Activated naive CD8-positive, alpha-beta T cell treated with anti-CD3 and anti-CD28 coated beads, Interleukin-2, amount 10 ng/mL, durations not matched to agents 7 days and 5 days (primary cell): ENCODE measurements at places on chromosomes 4 and X. TPM values are rescaled to one million over a fixed set of nuclear protein-coding genes. Genes with fewer than 3 reads are reported as not detected.

The HSFX3 gene
- total RNA-seq: not detected

The SHROOM4 gene
- total RNA-seq: not detected

DNA sequence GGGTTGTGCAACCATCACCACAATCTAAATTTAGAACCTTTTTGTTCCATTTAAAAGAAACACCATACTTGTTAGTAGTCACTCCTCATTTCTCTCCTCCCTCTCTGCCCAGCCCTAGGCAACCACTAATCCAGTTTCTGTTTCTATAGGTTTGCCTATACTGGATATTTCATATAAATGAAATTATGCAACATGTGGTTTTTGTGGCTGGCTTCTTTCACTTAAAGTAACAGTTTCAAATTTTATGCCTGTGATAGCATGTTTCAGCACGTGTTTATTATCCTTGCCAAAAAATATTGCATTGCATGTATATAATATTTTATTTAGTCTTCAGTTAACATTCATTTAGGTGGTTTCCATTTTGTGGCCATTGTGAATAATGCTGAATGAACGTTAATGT lies 437.6 kb downstream of the IL1RAPL1 start:
- H3K36me3 ChIP-seq: no peaks in the 10 kb centered on the region
- H3K4me3 ChIP-seq: no peak overlapping the region
- H3K27me3 ChIP-seq: no peaks in the 10 kb centered on the region

The CXorf51A gene
- total RNA-seq: not detected

The MAGEA11 gene
- not detected for total RNA-seq

DNA sequence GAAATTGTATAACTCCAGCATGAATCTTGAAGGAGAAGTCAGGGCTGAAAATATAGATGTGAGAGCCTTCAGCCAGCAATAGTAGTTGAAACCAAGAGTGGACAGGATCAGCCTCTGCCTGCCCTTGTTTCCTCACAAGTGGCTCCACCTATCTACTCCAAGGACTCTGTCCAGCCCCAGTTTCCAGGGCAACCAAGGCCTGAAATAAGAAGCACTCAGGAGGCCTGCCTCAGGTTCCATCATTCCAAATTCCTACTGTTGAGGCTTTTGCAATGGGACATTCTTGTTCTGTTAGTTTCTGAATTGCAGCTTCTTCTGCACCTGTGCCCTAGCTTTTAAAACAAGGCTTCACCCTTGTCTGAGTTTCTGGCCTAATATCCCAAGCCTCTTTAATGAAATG lies 41.6 kb downstream of the TRPC5OS start:
- no peak overlapping the region for H3K4me3 ChIP-seq
- H3K36me3 ChIP-seq: no peaks in the 10 kb centered on the region
- H3K27me3 ChIP-seq: no peaks in the 10 kb centered on the region
- H3K4me1 ChIP-seq: no peaks in the 10 kb centered on the region

DNA sequence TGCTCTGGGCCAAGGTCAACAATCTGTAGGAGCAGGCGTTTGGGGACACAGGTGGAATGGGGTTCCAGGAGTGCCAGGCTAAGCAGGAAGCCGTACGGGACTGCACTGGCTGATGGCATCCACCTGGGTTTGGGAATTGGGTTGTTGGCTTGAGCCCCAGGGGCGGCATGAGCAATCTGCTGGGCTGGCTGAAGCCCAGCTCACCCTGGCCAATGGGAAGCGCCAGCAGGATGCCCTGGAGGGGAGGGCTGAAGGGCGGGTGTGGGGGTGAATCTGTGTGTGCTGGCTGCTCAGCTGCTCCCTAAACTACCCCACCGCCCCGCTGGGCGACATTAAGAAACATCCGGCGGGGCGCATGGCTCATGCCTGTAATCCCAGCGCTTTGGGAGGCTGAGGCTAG lies 8.9 kb upstream of the RGS12 start:
- H3K4me3 ChIP-seq: no peak overlapping the region
- peaks cover 35% of the 10 kb centered on the region for H3K27me3 ChIP-seq
- DNase-seq: no peak
- H3K27ac ChIP-seq: no peak overlapping the region
- H3K4me1 ChIP-seq: peaks cover 2% of the 10 kb centered on the region

The ADAD1 gene
- total RNA-seq: not detected

DNA sequence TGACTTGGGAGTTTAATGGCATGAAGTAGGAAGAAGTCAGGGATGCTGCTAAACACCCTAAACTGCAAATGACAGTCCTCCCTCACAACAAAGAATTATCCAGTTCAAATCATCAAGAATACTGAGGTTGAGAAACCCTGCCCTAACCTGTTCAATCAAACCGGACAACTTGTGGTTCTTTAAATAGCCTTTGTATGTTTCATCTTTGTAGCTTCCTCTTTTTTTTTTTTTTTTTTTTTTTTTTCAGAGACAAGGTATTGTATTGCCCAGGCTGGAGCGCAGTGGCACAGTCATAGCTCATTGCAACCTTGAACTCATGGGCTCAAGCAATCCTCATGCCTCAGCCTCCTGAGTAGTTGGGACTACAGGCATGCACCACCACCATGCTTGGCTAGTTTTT lies 52.5 kb upstream of the TTC29 start:
- H3K4me1 ChIP-seq: no peaks in the 10 kb centered on the region
- H3K27me3 ChIP-seq: no peaks in the 10 kb centered on the region
- H3K27ac ChIP-seq: no peak overlapping the region
- no peaks in the 10 kb centered on the region for H3K36me3 ChIP-seq
- no peak overlapping the region for H3K4me3 ChIP-seq
- no peak for DNase-seq

The NOX1 gene
- not detected for total RNA-seq

The GSX2 gene
- total RNA-seq: not detected

DNA sequence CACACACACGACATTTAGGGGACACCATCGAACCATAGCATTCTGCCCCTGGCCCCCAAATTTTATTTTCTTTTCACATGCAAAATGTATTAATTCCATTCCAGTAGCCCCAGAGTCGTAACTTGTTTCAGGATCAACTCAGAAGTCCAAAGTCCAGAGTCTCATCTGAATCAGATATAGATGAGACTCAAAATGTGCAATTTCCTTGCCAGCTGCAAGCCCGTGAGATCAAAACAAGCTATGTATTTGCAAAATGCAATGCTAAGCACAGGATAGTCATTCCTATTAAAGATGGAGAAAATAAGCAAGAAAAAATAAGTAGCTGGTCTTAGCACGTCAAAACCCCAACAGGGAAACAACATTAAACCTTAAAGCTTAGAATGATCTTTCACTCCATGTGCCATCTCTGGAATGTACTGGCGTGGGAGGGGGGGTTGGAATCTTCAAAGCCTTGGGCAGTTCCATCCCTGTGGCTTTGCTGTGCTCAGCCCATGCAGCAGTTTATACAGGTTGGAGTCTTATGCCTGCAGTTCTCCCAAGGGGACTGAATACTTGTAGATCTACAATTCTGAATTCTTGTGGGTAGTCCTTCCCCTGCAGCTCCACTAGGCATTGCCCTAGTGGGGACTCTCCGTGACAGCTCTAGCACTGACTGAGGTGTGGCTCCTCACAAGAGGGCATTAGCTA lies 47.7 kb upstream of the SYTL5 start:
- DNase-seq: no peak
- peaks cover 3% of the 10 kb centered on the region for H3K27me3 ChIP-seq
- H3K36me3 ChIP-seq: no peaks in the 10 kb centered on the region
- no peak overlapping the region for H3K4me3 ChIP-seq

DNA sequence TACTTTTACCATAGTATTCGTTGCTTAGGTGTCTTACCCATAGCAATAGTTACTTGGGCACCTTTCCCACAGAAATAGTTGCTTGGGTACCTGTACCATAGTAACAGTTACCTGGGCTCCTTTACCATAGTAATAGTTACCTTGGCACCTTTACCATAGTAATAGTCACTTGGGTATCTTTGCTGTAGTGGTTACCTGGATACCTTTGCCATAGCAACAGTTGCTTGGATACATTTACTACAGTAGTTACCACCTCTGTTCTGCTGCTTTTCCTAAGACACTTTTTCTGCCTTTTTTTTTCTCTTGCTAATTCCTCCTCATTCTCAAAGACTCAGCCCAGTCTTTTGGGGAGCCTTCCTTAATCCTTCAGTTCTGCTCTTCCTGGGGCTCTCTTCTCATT lies 272.8 kb upstream of the PUDP start:
- no peak overlapping the region for H3K4me3 ChIP-seq
- peaks cover 2% of the 10 kb centered on the region for H3K27me3 ChIP-seq
- no peak for DNase-seq
- H3K4me1 ChIP-seq: no peaks in the 10 kb centered on the region
- H3K27ac ChIP-seq: no peak overlapping the region

The LAMTOR3 gene
- total RNA-seq: 28.3 TPM

DNA sequence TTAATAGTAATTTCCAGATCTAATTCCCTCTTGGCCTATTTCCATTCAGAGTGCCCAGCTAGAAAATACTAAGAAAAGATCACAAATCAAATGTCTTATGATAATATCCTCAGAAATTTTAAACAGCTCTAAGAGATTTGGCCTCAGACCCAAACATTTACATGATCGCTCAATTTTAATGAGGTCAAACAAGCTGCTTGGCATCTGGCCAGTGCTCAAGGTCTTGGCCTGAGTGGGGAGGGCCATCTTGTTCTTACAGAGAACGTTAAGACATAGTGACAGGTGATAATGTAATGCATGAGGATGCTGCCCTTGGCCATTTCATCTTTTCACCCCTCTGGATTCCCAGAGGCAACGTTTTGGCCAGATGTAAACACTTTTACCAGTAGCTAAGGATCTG lies 159.2 kb upstream of the SLC7A11 start:
- no peak for DNase-seq
- no peak overlapping the region for H3K4me3 ChIP-seq
- no peak overlapping the region for H3K27ac ChIP-seq

The EDNRA gene
- not detected for total RNA-seq

The ADH6 gene
- total RNA-seq: not detected

The CPEB2 gene
- 15.0 TPM for total RNA-seq

The ARR3 gene
- not detected for total RNA-seq

- no peaks in the 10 kb centered on the region for H3K4me1 ChIP-seq
- no peaks in the 10 kb centered on the region for H3K27me3 ChIP-seq
- no peak for DNase-seq
- no peak overlapping the region for H3K27ac ChIP-seq
- no peak overlapping the region for H3K4me3 ChIP-seq
- H3K36me3 ChIP-seq: no peaks in the 10 kb centered on the region
Measured at GRCh38 chrX:127606590-127606989, 445.6 kb downstream of the ACTRT1 start.

- H3K27ac ChIP-seq: no peak overlapping the region
- no peak for DNase-seq
- H3K4me1 ChIP-seq: peaks cover 10% of the 10 kb centered on the region
- H3K4me3 ChIP-seq: no peak overlapping the region
- peaks cover 22% of the 10 kb centered on the region for H3K27me3 ChIP-seq
Measured at GRCh38 chr4:24980064-24980690, 50.6 kb downstream of the LGI2 start.

DNA sequence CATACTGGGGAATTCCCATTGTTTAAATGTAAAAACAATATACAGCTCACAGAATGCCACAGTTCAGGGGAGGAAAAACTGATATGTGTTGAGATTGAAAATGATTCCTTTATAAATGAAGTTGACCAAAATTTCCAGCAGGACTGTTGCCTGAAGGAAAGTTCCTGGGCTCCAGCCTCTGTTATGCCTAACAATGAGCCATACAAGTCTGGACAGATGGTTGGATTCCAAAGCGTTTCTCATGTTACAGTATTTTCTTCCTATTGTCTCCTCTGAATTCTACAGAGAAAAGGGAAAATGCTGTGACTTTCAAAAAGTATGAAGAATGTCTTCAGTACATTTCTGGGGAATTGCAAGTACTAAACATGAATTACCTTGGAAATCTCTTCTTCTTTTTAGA lies 73.3 kb downstream of the ALPK1 start:
- no peaks in the 10 kb centered on the region for H3K27me3 ChIP-seq
- H3K27ac ChIP-seq: no peak overlapping the region
- DNase-seq: no peak
- no peaks in the 10 kb centered on the region for H3K4me1 ChIP-seq
- no peak overlapping the region for H3K4me3 ChIP-seq
